ENCODE measurements at places on chromosomes 12 and 14. TPM values are rescaled to one million over a fixed set of nuclear protein-coding genes. Genes with fewer than 3 reads are reported as not detected.

Gene PLEKHA5
- 3.2 TPM for total RNA-seq

Gene FBXL14
- total RNA-seq, result 18.9 TPM

Gene RNASE7
- total RNA-seq, result not detected

Gene ATG2B
- total RNA-seq, result 23.8 TPM

Gene P2RX2
- total RNA-seq, result not detected

Gene ANKRD33
- total RNA-seq, result not detected

Gene LHX5
- total RNA-seq, result not detected

- no peaks in the 10 kb centered on the region for H3K27me3 ChIP-seq
- no peaks in the 10 kb centered on the region for H3K4me1 ChIP-seq
- no peak overlapping the region for H3K4me3 ChIP-seq
- no peaks in the 10 kb centered on the region for H3K36me3 ChIP-seq
- DNase-seq, result no peak
Measured at GRCh38 chr12:97397008-97397407, 65.6 kb upstream of the RMST start.

GRCh38 chr12:133105620-133106019 is 24.5 kb downstream of the ZNF891 start:
- H3K27ac ChIP-seq, result no peak overlapping the region
- peaks cover 87% of the 10 kb centered on the region for H3K36me3 ChIP-seq
- H3K4me3 ChIP-seq, result no peak overlapping the region
- no peaks in the 10 kb centered on the region for H3K4me1 ChIP-seq
- no peak for DNase-seq

DNA sequence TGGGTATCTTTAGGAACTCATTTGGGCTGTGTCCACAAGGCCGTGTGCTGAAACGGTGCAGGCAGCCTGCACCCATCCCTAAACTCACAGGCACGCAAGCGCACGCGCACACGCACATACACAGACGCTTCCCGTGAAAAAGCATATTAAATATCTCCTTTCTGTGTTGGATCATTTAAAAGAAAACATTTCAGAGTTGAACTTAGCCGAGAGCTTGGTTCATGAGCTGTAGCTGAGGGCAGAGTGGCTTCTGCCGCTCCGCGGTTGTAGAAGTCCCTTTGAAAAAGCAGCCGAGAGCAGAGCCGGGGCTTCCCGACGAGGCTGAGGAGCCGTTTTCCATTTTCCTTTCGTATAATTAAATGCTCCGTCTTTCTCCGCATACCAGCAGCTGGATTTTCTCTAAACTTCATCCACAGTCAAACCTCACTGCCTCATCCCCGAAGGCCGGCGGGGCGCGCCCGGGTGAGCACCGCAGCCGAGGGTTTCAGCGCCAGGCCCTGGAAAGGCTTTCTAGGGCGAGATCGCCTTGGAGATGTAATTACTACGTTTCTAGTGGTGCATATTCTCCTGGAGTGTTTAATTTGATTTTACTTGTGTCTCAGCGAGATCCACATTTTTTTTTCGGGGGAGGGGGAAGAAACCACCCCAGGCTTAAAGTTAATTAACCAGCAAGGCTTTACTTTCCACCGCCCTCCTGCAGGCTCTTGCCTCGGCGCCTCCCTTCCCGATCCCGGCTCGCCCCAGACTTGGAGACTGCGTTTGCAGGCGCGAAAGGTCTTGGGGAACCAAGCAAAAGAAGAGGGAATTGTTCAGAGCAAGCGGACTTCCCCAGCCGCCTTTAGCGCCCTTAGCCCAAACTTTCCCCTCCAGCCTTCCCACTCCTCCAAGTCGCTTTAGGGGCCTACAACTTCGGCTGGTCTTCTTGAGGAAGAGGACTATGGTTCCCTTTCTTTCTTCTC is 3.0 kb upstream of the HOXC13 start:
- no peak for DNase-seq
- H3K4me3 ChIP-seq, result no peak overlapping the region
- H3K27me3 ChIP-seq, result peaks cover 90% of the 10 kb centered on the region

DNA sequence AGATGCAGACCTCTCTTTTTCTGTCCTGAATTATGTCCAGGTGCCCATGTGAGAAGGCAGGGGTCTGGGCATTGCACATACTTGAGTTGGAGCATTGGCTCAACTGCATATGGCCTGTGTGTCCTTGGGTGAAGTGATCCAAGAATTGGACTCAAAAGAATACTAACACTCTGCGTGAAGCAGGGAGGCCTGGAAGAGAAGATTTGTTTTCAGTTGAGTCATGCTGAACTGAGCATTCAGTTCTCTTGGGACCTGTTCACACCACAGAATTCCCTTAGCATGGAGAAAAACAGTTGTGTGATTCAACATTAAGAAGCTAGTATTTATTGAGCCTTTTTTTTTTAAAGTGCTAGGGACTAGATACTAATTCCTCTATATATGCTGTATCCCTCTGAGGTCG is 164.7 kb upstream of the TBX3 start:
- DNase-seq, result no peak
- H3K4me1 ChIP-seq, result no peaks in the 10 kb centered on the region
- no peak overlapping the region for H3K27ac ChIP-seq
- no peaks in the 10 kb centered on the region for H3K27me3 ChIP-seq
- no peak overlapping the region for H3K4me3 ChIP-seq

DNA sequence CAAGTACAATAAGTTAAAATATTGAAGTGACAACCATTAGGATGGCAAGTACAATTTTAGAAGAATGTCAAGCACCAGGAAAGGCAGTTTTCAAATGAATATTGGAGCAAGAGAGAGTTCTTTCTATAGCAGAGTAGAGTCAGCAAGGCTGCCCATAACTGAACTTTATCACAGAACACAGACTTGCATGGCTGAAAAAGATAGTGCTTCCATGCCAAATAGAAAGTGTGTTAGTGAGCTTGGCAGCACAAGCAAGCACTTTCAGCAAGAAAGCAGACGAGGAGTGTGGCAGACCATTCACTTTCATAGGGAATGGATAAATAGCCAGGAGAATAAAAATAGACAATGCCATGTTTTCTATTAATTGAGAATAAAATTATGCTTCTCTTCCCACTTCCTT is 647.0 kb upstream of the MGAT4C start:
- H3K4me1 ChIP-seq, result no peaks in the 10 kb centered on the region
- H3K4me3 ChIP-seq, result no peak overlapping the region
- DNase-seq, result no peak
- no peak overlapping the region for H3K27ac ChIP-seq

DNA sequence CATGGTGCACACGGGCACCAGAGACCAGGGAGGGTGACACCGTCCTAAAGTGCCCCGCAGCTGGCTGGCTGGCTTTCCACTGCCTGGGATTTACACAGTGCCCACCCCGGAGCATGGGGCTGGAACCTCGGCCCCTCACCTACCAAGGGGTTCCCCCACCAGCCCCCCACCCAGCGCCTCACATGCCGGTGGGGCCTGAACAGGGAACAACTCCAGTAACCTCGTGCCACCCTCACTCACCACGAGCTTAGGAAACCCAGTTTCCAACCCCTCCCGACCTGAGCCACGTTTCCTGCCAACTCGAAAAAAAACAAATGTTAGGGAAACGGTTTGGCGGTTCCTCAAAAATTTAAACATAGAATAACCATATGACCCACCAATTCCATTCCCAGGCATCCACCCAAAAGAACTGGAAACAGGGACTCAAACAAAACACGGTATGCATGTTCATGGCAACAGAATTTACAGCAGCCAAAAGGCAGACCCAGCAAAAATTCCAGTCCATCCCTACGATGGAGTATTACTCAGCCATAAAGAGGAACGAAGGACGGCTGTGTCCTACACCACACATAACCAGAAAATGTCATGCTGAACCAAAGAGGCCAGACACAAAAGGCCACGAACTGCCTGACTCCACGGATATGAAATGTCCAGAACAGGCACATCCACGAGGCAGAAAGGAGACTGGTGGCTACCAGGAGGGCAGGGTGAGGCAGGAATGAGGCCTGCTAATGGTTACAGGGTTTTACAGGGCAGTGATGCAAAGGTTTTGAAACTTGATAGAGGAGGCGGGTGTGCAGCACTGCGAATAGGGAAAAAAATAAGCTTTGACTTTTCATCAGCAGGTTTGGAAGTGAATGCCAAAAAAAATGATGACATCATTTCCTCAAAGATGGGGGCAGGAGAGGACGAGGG is 68.9 kb downstream of the NCOR2 start:
- no peak overlapping the region for H3K4me3 ChIP-seq
- no peaks in the 10 kb centered on the region for H3K27me3 ChIP-seq
- DNase-seq, result no peak
- peaks cover 18% of the 10 kb centered on the region for H3K4me1 ChIP-seq

- H3K4me1 ChIP-seq, result no peaks in the 10 kb centered on the region
- no peak overlapping the region for H3K27ac ChIP-seq
- no peak overlapping the region for H3K4me3 ChIP-seq
- H3K36me3 ChIP-seq, result no peaks in the 10 kb centered on the region
Measured at GRCh38 chr12:85856966-85857365, 17.1 kb upstream of the NTS start.

- no peak for DNase-seq
- no peak overlapping the region for H3K27ac ChIP-seq
- H3K27me3 ChIP-seq, result no peaks in the 10 kb centered on the region
- H3K4me1 ChIP-seq, result no peaks in the 10 kb centered on the region
Measured at GRCh38 chr12:23795494-23795893, 154.0 kb downstream of the SOX5 start.

GRCh38 chr14:75238756-75239455 is 39.7 kb upstream of the FOS start:
- no peak overlapping the region for H3K4me3 ChIP-seq
- H3K27me3 ChIP-seq, result peaks cover 32% of the 10 kb centered on the region
- H3K36me3 ChIP-seq, result no peaks in the 10 kb centered on the region
- no peaks in the 10 kb centered on the region for H3K4me1 ChIP-seq
- no peak overlapping the region for H3K27ac ChIP-seq
- no peak for DNase-seq

DNA sequence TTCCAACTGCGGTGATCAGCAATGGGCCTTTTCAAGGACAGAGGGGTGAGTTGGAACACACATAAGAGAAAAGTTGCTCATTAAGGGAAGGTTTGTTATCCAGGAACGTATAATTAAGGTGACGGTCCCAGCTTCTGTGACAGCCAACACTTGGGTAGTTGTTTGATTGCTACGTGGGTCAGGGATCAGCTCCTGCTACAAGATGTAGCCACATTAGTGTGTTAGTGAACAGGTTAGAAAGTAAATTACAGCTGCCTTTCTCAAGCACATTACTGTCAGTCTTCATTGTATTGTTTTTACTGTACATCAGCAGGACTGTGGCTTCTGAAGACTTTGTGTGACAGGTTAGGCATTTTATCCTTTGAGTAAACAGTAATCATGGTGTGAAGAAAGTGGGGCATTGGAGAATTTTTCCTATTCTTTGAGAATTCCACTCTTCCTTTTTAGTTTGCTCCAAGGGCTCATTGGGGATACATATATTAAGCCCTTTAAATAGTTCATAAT is 230.5 kb downstream of the EGLN3 start:
- H3K36me3 ChIP-seq, result no peaks in the 10 kb centered on the region
- no peaks in the 10 kb centered on the region for H3K27me3 ChIP-seq

GRCh38 chr14:51697848-51698247 is 46.1 kb downstream of the FRMD6 start:
- H3K27ac ChIP-seq, result no peak overlapping the region
- no peak overlapping the region for H3K4me3 ChIP-seq
- H3K27me3 ChIP-seq, result peaks cover 2% of the 10 kb centered on the region
- H3K4me1 ChIP-seq, result no peaks in the 10 kb centered on the region
- DNase-seq, result no peak

DNA sequence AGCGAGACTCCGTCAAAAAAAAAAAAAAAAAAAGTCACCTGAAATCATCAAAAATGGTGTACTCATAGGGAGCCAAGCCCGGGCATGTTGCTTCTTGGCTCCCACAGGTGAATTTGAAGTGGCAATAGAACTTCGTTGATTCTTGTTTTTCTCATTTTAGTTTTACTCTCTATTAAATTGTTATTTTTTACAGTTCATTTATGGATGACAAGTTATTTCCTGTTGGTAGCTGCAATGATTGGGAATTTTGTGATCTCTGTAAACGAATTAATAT is 1.3 kb downstream of the TM7SF3 start:
- DNase-seq, result no peak
- peaks cover 63% of the 10 kb centered on the region for H3K4me1 ChIP-seq
- peak overlapping the region; percentile 93 for H3K4me3 ChIP-seq
- H3K36me3 ChIP-seq, result peaks cover 22% of the 10 kb centered on the region
- no peaks in the 10 kb centered on the region for H3K27me3 ChIP-seq

DNA sequence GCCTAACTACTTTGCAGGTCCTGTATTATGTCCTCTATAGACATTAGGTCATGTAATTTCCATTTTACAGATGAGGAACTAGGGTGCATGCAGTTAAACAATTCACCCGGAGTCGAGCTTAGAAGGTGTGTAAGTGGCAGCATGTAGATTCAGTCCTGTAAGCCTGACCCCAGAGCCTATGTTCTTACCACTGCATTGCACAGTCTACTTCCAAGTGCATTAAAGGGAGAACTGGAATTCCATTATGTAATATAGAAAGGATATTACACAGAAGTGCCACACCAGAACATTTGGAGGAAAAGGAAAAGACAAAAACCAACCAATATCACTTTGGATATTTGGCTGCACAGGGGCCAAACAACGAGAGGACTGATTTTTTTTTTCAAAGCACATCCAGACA is 1.2 kb downstream of the GLT8D2 start:
- peaks cover 54% of the 10 kb centered on the region for H3K27me3 ChIP-seq
- no peaks in the 10 kb centered on the region for H3K36me3 ChIP-seq
- H3K27ac ChIP-seq, result no peak overlapping the region
- H3K4me1 ChIP-seq, result peaks cover 5% of the 10 kb centered on the region
- no peak for DNase-seq
- no peak overlapping the region for H3K4me3 ChIP-seq

GRCh38 chr12:46468160-46468559 is 95.6 kb upstream of the SLC38A2 start:
- H3K4me1 ChIP-seq, result peaks cover 24% of the 10 kb centered on the region
- no peak overlapping the region for H3K27ac ChIP-seq
- peaks cover 14% of the 10 kb centered on the region for H3K36me3 ChIP-seq
- no peak overlapping the region for H3K4me3 ChIP-seq

DNA sequence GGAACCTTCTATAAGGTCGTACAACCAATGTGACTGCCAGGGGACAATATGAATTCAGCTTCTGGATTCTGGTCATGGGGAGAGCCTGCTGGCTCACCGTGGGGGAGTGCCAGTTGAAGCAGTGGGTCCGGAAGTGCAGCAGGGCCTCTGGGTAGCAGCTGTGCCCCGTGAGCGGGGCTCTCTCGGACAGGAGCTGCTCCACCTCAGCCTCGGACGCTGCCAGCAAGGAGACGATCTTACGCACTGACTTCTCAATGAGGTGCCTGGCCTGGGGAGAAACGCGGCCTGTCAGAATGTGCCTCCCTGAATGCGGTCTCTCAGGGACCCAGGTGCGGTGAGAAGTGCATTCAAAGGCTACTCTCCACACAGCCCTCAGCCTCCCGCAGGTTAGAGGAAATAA is 42.0 kb downstream of the LGMN start:
- no peaks in the 10 kb centered on the region for H3K4me1 ChIP-seq
- no peak for DNase-seq
- H3K4me3 ChIP-seq, result no peak overlapping the region
- peaks cover 12% of the 10 kb centered on the region for H3K27me3 ChIP-seq

DNA sequence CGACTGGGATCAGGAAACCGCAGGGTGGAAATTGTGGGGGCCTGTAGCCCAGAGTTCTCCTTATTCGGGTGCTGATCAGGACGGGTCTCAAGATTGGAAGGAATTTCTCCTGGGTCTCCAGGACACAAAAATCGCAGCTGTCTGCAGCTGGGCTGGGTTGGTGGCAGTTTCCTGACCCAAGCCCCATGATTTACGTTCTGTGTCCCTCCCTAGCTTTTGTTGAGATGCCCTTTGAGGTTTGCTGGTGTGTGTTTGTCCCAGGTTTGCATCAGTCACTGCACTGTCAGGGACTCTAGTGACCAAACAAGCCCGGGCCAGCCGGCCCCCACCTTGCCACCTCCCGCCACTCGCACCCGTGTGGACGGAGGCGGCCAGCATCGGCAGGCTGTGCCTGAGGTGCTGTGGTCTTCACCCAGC is 89.5 kb downstream of the FBXL14 start:
- peaks cover 8% of the 10 kb centered on the region for H3K4me1 ChIP-seq
- H3K27ac ChIP-seq, result no peak overlapping the region
- H3K4me3 ChIP-seq, result peak overlapping the region; percentile 40

Data from activated T-helper 2 cell treated with anti-CD3 and anti-CD28 coated beads, Interferon-gamma antibody, Interleukin-2, Interleukin-4, amounts not matched to agents 10 μg/mL and 5 μg/mL and 100 μg/mL, durations not matched to agents 14 hours and 24 hours and 36 hours (primary cell).